Stimulated activated CD4-positive, alpha-beta T cell treated with anti-CD3 and anti-CD28 coated beads, Interleukin-12 subunit alpha, Interleukin-12 subunit beta, amount 100 ng/mL, for 48 hours (primary cell): ENCODE measurements at places on chromosomes 1 and 21.

DNA sequence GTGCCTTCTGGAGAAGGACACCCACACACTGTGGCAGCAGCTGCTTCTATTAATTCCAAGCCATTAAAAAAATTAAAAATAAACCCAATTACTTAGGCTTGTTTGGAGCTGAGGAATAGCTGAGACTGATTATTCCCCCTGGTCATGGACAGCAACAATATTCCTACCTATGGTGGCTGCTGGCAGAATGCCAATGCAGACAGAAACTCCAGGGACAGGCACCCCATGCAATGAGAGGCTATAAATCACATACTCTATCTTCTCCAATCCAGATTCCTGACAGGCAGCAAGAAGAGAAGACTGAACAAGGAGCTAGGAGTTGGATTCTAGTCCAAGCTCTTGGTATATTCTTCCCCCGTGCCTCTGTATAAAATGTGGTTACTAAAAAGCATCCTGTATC is 275.4 kb upstream of the BEND5 start:
- no peak for DNase-seq

DNA sequence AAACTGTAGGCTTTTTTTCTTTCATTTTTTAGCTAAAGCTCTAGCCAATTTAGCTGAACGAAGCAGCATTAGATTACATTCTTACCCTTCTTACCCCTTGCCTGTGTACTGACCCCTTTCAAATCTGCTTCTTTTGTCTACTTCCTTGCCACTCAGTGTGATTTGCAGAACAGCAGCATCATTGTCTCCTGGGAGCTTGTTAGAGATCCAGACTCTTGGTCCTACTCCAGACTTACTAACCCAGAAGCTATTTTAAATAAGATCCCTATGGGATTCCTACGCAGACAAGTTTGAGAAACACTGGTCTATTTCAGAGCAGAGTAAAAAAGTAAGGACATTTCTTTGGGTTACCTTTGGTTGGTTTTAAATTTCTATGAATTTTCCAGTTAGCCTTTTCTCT is 13.8 kb downstream of the LRRC39 start:
- DNase-seq = no peak

- no peak for DNase-seq
Observed at GRCh38 chr1:27529704-27530018, 39.7 kb upstream of the WASF2 start.

DNA sequence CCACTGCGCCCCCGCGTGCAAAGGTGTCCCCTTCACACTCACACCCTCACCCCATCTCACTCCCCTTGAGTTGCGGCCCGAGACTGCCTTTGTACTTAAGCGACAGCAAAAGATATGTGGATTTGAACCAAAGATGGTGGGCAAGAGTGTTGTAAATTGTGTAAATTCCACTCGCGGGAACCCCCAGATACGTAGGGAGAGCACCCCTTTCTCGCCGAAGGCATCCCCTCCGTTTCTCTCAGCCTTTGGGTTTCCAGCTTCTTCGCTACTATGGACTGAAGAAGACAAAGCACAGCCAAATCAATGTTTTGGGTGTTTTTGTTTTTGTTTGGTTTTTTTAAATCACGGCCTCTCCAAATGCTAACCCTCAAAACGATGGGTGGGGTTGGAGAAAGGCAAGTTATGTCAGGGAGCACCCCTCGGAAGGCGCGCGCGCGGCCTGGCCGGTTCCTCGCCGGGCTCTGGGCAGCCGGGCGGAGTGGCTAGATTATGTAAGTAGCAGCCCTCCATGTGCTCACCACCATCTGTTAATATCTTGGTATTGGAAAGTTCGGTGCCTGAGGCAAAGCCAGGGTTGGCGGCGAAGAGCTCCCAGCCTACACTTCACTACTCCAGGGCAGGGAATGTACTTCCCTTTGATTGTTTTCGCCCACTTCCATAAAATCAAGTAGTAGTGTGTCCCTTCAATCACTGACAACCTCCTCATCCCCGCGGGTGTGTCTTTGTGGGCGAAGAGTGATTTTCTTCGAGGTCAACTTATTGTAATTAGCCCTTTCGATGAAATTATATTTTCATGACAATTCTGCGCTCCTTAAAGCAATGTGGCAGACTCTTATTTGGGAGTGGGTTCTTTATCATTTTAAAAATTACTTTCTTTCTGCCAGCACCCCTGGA is 4.0 kb upstream of the PROX1 start:
- DNase-seq = no peak

DNA sequence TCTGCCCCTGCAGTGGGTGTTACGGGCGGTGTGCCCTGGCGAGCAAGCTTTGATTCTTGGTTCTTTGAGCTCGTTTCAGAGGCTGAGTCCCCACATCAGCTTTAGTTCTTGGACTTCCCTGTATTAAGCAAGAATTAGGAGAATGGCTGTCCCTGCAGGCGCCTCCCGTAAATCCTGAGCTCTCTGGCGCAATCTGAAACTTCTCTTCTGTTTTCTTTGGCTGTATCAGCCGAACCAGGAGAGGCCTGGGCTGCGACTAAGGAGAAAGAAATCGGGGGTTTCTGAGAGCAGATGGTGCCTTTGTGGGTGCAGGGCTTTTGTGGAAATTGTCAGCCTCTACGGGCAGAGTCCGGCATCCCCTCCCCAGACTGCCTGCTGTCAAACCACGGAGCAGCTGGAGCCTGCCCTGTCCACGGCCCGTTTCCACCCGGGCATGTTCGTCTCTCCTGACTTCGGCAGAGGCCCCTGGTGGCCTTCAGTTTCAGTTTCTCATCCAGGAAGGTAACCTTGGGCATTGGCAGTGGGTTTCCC is 17.9 kb downstream of the CSTB start:
- DNase-seq = no peak

DNA sequence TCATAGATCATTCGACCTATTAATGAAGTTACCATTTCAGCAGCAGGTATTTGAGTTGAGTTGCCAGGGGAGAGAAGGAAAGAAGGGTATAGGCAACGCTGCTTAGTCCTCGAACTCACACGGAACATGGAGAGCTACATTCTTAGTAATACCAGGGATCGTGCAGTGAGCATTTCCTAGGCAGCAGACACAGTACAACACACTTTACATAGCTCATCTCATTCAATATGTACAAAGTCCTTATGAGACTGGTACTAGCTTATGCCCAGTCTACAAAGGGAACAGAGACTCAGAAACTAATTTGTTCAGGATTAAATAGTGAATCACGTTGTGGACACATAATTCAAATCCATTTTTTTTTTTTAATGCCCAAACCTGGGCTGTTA is 25.6 kb downstream of the IRF2BP2 start:
- DNase-seq = no peak
